Chondrocyte (in vitro differentiated cells): ENCODE measurements at places on chromosomes 12 and 14.

GRCh38 chr12:23767834-23768233 lies 181.6 kb downstream of the SOX5 start:
- no peak for DNase-seq

DNA sequence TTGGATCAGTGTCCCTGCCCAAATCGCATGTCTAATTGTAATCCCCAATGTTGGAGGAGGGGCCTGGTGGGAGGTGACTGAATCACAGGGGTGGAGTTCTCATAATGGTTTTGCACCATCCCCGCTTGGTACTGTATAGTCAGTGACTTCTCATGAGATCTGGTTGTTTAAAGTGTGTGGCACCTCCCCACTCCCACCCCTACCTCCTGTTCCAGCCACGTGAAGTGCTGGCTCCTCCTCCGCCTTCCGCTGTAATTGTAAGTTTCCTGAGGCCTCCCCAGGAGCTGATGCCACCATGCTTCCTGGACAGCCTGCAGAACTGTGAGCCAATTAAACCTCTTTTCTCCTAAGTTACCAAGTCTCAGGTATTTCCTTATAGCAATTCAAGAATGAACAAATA lies 67.2 kb downstream of the FERMT2 start:
- no peak for DNase-seq

DNA sequence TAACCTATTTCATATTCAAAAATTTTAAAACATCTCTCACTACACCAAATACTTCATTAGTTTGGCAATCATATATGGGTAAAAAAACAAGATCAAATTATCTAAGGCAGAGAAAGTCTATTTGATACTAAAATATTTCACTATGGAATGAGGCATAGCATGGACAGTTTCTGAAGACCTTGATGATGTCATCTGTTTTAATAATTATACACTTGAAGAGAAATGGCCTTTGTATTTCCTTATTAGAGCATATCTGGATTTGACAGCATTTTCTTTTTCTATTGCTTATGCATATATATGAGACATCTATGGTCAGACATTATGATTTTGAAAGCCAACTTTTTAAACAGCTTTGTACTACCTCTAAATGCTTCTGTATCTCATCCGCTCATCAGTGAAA lies 88.6 kb downstream of the DDHD1 start:
- DNase-seq, result no peak

DNA sequence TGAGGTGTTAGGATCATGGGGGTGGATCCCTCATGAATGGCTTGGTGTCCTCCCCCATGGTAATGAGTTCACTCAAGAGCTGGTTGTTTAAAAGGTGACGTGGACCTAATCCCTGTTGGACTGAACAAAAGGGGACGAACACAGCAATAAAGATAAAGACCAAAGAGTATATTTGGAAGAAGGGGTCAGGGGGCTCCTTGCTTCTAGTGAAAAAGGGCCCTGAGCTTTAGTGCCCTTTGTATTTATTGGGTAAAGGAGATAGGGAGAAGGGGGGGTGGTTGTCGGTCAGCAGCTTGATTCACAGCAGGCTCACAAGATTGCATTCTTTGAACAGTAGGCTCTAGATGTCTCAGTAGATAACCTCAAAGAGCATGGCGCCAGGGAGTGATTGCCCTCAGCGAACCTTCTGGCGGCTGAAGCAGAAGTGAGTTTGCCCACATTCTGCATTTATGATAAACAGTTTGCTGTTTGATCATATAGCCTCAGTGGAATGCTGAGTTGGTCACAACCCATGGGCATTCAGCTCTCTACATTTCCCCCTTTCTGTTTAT lies 25.9 kb upstream of the MAPKAPK5 start:
- DNase-seq, result no peak

GRCh38 chr14:72646861-72647528 lies 246.9 kb downstream of the DPF3 start:
- DNase-seq, result no peak
